ENCODE measurements at places on chromosomes 7 and 10.

DNA sequence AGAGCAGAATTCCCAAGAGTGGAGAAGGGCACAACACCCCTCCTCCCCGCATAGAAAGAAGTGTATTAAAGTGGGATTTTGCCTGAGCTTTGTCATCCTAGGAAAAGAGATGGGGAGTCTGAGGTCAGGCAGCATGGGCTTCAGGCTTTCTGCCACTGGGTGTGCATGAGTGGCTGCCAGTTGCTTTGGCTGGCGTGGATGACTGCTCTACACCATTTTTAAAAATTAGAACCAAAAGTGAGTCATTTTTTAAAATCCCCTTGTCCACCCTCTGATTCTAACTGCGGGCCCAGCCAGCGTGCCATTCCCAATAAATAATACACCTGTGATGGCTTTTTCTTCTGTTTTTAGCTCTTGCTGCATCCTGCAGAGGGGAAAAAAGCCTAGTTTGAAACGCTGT lies 13.4 kb downstream of the SLC29A3 start:
- DNase-seq, result no peak

GRCh38 chr10:24822590-24822989 lies 98.9 kb upstream of the ARHGAP21 start:
- DNase-seq, result peak; percentile 46

DNA sequence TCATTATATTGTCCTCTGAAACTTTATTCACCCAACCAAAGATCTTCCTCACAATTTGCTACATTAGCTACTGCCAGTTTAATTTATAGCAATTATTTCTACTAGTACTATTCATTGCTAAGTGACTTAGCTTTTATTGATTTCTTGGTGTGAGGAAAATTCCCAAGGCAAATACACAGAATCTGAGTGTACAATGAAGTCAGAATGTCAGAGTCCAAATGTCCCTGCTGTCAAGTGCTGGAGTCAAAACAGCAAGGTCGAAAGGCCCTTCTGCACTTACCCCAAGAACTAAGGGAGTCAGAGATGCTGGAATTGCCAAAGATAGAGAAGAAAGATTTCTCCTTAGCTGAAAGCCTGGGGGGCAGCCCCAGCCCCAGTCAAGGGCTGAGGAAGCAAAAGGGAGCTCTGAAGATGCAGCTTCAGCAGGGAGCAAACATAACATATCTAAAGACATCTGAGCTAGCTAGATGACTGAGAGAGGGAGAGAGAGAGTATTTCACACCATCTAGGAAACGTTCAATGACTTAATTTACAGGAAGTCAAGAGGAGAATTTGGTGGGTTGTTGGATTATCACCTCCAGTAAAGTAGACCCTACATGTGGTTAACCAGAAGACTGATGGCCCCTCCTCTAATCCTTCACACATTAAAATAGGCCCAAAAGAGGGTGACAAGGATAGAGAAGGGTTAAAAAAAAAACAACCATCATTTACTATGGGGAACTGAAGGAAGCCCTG lies 36.6 kb upstream of the SAMD8 start:
- DNase-seq, result no peak

- DNase-seq, result no peak
These were observed 583.5 kb downstream of the PTPRN2 start for GRCh38 chr7:158004123-158004490.

DNA sequence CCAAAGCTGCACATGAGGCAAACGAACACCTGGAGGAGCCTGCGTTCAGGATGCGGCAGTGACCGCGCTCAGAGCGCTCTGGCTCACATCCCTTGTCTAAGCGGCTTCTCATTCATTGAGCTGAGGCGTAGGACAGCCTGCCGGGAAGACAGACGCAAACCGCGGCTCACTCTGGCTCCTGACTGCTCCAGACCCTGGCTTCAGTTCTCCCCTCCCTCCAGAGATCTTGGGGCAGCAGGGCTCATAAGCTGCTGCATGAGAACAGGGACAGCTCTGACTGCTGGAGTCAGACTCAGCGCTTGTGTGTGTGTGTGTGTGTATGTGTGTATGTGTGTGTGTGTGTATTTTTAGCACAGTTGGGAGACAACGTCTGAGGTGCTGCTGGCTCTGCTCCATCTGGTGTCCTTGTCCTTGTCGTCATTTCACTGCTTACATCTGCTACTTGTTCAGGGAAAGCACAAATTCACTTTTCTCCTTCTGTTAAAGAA lies 15.8 kb upstream of the LYZL2 start:
- no peak for DNase-seq

- DNase-seq, result no peak
These were observed 113.2 kb upstream of the INHBA start for GRCh38 chr7:41816111-41816510.

Data from bronchial epithelial cell (primary cell).